Left lung (tissue), 14 donors: ENCODE measurements at places on chromosomes 16 and 17.
A peak's percentile ranks its signal among the peaks of the same experiment; 100 is the strongest.

GRCh38 chr17:79836510-79836971 lies 2.7 kb downstream of the CBX4 start:
- DNase-seq = no peak

GRCh38 chr17:1413281-1413791 lies 13.3 kb upstream of the YWHAE start:
- no peak for DNase-seq

DNA sequence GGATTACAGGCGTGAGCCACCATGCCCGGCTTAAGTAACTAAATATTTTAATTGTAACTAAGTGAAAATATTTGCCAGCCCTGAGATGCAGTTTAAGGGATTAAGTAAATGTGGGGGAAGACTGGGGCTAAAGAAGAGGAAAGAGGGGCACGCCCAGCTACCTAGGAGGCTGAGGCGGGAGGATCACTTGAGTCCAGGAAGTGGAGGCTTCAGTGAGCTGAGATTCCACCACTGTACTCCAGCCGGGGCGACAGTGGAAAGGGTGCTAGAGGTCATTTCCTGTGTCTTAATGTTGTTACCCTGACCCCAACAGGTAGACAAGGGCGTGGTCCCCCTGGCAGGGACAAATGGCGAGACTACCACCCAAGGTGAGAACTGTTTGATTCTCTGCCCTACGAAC lies 2.8 kb downstream of the ALDOA start:
- no peak for DNase-seq

- DNase-seq = peak; percentile 45
Measured at GRCh38 chr17:19237389-19238166, 412 bp downstream of the EPN2 start.

DNA sequence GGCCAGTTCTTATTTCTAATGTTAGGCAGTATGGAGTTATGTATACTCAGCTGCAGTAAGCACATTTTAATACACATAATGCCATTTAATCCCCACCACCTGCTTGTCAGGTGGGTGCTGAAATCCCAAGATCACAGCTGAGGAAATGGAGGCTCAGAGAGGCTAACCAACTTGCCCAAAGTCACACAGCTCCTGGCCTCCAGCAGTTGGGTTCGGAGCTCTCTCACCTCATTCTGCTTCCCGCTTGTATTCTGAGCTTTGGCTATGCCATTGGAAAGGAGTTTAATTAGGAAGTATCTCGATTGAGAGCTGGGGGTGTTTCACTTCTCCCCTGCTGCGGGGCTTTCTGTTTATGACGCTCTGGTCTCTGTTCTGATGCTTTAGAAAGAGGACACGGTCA lies 72.6 kb upstream of the CACNG5 start:
- DNase-seq = no peak
